ENCODE measurements at places on chromosomes 6 and 20.

DNA sequence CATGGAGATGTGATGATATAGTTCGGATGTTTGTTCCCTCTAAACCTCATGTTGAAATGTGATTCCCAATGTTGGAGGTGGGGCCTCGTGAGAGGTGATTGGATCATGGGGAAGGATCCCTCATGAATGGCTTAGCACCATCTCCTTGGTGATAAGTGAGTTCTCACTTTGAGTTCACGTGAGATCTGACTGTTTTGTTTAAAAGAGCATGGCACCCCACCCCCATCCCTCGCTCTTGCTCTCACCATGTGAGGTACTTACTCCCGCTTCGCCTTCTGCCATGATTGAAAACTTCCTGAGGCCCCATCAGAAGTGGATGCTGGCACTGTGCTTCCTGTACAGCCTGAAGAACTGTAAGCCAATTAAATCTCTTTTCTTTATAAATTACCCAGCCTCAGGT, 10.9 kb downstream of the SLC32A1 start:
- no peak for DNase-seq

DNA sequence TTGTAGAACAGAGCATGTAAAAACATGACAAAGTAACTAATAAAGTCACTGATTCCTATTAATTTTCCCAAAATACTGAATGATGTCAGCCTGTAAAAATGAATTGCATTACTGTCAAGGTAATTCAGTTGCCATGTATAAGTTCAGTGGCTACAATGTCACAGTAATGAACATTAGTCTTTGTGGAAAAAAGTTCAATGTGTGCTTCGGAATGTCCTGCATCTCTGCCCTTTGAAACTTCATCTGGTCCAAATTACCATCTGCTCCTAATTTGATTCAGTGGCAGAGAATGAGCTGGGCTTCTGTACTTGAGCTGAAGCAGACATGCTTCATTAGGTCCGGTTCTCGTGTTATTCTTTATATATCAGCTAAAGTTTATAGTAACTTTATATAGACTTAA, 567.4 kb downstream of the COL12A1 start:
- no peak for DNase-seq

DNA sequence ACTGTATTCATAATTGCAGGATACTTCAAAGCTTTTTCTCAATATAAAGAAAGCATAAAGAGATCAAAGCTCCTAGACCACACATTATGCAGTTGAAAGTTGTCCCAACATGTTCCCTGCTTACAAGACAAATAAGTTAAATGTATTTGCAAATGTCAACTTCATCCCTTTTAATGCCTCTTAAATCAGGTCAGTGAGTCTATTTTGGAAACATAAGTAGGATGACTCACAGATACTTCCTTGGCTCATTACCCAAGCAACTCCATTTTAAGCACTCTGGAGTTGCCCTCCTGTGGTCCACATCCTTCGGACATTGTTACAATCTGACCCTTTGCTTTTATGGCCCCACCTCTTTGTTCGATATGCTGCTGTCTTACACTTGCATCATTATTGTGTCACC, 162.0 kb downstream of the FAXC start:
- DNase-seq, result no peak

- no peak for DNase-seq
These were observed 113.7 kb downstream of the CLIC5 start for GRCh38 chr6:45901767-45902650.

DNA sequence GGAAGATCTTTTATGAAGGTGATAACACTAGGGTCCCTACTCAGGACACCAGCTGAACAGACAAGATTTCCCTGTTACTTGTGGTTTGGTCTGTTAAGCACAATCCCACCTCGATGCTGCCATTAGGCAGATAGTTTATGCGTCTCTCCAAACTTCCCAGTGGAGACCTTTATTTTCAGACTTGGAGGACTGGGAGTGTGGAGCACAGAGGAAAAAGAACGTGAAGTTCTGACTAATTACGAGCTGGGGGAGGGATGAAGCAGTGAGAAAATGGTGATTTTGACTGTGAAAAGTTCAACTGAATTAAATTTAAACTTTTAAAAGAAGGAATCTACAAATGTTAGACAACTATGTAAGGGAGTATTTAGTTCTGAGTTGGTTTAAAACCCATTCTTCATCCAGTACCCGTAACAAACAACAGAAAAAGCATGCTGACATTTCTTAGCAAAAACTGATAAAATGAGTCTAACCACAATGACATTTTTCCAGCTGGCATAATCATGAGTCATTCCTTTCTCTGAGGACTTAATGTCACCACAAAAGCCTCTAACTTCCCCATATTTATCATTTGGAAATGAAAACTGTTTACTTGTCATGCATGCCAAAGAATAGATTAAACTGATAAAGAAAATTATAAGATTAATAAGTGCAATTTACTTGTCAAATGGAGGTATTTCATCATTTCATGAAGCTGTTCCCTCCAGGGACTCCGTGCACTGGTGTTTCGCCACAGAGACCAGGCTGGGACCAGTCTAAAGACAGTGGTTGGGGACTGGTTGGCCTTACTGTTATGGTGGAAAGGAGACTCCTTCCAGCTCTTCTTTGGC, 113.3 kb upstream of the SSTR4 start:
- DNase-seq, result no peak

DNA sequence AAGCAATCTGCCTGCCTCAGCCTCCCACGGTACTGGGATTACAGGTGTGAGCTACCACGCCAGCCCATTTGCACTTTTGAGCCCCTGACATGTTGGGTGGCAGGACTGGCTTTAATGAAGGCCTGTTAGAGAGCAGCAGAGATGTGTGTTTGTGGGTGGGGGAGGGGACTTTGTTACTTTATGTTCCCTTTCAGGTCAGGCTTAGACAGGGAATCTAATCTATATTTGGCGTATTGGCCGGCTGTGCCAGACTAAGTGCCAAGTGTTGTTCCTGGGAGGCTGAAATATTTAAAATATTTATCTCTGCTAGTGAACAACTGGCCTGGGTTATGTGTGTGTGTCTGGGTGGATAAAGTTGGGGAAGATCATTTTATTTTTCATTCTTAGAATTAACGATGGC, 6.1 kb downstream of the GMPR start:
- no peak for DNase-seq

GRCh38 chr6:93318121-93318520, 101.2 kb downstream of the EPHA7 start:
- no peak for DNase-seq

DNA sequence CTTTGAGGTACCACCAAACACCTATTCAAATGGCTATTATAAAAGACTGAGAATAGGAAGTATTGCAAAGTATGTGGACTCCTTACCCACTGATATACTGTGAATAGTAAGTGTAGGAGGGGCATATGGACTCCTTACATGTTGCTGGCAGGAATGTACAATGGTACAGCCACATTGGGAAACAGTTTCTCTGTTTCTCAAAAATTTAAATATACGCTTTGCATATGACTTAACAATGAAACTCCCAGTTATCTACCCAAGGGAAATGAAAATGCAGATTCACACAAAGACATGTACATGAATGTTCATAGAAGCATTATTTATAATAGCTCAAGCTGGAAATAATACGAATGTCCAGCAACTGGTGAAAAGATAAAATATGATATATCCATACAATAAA, 5.5 kb upstream of the ENPP1 start:
- DNase-seq, result no peak

GRCh38 chr6:108914235-108915022, 66.2 kb downstream of the ARMC2 start:
- no peak for DNase-seq

GRCh38 chr6:36301085-36301658, 31.3 kb downstream of the PNPLA1 start:
- no peak for DNase-seq

- no peak for DNase-seq
These were observed 691.5 kb upstream of the MAP3K7 start for GRCh38 chr6:91278416-91278815.

GRCh38 chr6:102493485-102493884, 1100.0 kb downstream of the GRIK2 start:
- no peak for DNase-seq

- DNase-seq, result no peak
These were observed 79.7 kb upstream of the NFATC2 start for GRCh38 chr20:51622004-51622874.

- no peak for DNase-seq
These were observed 186.1 kb upstream of the RIN2 start for GRCh38 chr20:19571996-19572395.

DNA sequence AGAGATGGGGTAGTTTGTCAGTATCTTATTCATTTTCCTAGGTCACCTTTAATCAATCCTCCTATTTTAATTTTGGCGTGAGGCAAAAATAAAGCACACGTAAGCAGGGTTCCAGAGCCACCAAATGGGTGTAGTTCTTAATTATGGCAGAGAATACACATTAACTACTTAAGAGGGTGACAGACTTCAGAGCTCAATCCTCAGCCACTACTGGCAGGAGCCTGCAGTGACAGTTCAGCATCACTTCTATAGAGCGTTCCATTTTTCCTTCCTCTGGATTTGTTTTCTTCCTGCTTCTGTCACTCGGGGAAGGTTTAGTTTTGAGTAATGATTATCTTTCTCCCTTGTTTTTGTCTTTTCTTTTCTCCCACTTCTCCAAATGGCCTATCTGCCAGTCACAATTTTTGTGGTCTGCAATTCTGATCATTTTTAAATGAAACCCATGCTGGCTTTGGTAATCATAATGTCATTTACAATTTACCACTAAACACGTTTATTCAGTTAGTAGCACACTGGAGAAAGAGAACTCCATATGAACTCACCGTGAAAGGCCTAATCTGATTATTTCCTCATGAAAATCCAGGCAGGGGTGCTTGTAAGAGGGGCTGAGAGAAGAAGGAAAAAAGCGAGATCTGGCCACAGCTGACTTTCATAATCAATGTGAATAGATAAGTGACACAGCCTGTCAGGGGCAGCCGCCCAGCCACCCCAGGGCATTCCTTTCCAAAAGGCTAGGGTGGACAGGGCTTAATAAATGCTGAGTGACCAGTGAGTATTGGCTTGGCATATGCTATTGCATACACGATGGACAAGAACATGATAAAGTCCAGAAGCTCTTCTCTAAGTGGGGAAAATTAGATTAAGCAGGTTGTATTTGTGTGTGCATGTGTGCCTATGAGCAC, 412.1 kb downstream of the PKHD1 start:
- DNase-seq, result no peak

DNA sequence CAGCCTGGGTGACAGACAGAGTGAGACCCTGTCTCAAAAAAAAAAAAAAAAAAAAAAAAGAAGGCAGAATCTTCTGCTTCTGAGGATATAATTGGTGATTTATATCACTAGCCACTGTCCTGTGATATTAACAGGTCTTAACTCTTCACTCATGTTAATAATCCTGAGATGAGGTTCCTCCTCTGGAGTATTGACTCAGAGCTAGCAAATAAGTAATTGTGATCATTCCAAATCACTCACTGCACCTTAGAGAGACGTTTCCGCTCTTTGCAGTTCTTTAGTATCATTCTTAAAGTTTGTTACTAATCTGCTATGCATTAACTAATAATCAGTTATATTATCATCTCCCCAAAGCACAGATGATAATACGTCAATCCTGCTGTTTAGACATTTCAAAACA, 41.6 kb upstream of the NOX3 start:
- DNase-seq, result no peak

- DNase-seq, result no peak
These were observed 1.3 kb downstream of the AVP start for GRCh38 chr20:3082955-3083952.
